ENCODE measurements at places on chromosomes 1 and 21.

GRCh38 chr21:15401331-15401730 is 328.5 kb upstream of the USP25 start:
- no peak for DNase-seq

DNA sequence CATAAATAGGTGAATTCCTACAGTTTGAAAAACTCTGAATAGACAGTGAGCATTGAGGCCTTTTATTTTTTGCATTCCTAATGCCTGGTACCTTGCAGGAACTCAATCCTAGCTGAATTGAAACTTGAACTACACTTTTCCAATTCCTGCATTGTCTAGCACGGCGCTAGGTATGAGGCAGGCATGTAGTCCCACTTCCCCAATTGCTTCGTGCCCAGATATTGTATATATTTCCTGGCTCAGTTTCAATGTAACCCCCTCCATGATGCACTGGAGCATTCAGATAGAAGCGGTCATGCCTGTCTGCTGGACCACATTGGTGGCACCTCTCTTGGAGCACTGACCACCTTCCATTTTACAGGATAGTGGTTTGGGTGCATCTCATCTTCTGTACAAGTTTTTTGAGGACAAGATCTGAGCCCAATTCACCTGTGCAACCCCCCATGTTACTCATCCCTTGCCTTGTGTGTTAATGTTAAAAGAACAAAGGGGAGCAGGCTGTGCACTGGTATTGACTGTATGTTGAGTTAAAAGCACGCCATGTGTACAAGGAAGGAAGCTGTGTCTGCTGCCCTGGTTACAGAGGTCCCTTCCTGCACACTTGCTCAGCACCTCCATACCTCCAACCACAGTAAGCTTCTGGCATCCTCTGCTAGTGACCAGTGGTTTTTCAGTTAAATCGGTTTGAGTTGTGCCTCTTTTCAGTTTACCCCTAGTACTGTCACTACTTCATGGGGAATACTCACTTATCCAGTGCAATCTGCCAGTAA is 10.0 kb upstream of the RAB7B start:
- DNase-seq = no peak

DNA sequence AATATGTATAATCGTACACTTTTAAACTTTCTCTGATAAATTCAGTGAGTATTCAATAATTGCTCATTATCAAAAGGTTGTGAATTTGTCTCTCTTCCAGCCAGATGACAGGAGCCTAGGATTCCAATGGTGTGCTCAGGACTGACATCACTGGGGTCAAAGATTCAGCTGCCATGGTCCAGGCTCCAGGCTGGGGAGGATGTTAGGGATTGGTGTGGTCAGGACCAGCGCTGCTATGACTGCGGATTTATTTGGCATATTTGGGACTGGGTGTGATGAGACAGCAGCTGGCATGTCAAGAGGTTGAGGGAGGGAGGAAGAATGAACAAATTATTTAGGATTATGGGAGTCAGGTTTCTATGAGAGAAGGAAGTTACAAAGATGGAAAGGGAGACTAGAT is 48.2 kb upstream of the ABCA4 start:
- no peak for DNase-seq

DNA sequence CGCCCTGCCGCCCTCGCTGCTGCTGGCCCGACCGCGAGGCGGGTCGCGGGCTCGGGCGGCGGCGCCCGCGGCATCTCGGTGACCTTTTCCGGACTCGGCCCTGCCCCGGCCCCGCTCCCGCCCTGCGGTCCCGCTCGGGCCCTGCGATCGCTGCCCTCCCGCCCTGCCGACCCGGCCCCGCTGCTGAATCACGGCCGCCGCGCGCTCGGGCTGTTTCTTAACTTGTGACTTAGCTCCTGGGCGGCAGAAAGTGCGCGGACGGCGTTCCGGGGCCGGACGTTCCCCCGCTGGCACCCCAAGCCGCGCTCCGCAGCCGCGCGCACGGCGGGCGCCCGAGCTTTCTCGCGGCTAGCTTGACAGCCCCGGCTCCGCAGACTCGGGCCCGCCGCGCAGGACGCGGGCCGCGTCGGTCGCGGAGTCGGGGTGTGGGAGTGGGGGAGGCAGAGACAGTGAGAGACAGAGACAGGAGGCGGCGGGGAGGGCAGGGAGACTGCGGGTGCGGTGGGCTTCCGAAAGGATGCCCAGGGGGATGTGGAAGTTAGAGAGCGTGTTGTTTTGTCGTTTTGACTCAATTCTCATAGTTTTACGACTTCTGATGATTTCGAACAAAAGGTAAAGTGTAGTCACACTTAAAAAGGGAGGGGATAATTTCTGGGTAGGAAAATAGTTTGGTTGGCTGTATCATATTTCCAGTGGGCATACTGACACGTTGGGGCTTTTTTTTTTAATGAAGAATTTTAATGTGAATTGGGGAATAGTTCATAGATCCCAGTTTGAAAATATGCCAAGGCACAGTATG is 49.8 kb downstream of the PRDM2 start:
- DNase-seq = no peak

GRCh38 chr1:215600258-215600792 is 33.2 kb downstream of the KCTD3 start:
- no peak for DNase-seq

GRCh38 chr1:35080171-35080854 is 1.1 kb downstream of the ZMYM1 start:
- no peak for DNase-seq

DNA sequence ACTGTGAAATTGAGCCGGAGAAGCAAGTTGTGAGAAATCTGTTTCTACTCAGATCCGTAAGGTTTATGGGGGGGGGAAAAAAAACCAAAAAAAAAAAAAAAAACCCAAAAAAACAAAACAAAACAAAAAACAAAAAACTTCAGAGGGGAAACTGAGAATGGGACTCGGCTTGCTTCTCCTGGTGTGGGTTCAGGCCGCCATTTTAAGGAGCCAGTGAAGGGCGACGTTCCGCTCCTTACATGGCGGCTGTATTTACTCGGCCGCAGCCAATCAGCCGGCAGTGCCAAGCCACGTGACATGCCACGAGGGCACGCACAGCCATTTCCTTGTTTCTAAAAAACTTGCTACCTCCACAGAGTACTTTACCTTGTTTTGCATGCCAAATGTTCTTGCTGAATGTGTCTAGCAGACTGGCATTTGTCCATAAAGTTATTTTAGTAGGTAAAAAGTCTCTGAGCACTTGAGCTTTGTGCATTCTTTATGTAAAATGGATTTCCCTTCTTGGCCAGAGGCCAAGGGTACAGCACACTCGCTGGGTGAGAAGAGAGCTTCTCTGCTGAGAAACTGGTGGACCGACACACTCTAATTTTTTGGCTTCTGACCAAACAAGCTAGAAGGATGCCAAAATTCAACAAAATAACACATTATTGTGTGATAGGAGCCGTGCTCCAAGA is 101.8 kb downstream of the NFIA start:
- DNase-seq = no peak

DNA sequence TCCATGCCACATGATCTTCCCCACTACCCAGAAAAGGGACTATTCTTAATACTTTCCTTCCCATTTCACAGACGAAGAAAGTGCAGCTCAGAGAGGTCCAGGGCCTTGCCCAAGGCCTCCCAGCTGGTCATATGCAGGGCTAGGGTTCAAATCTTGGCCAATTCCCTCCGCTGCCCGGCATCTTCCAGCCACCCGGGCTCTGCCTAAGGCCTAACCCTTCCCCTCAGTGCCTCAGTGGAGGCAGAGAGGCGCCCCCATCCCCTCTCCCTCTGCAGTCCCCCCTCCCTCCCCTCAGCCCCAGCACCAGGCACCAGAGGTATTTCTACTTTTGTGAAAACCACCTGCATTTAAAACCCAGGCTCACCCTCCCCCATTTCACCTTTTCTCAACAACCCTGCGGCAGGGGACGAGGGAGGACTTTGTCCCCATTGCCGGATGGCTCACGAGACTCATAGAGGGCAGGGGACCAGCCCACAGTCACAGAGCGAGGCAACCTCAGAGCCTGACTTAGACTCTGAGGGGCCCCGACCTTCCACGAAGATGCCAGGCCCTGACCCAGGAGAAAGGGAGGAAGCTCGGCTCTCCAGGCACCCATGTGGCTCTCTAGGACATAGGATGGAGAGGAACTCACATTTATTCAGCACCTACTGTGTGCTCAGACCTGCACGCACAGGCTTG is 12.3 kb downstream of the LAPTM5 start:
- no peak for DNase-seq

GRCh38 chr1:30919025-30919881 is 10.7 kb upstream of the SDC3 start:
- DNase-seq = no peak

GRCh38 chr1:169115891-169116585 is 9.5 kb downstream of the ATP1B1 start:
- DNase-seq = no peak

DNA sequence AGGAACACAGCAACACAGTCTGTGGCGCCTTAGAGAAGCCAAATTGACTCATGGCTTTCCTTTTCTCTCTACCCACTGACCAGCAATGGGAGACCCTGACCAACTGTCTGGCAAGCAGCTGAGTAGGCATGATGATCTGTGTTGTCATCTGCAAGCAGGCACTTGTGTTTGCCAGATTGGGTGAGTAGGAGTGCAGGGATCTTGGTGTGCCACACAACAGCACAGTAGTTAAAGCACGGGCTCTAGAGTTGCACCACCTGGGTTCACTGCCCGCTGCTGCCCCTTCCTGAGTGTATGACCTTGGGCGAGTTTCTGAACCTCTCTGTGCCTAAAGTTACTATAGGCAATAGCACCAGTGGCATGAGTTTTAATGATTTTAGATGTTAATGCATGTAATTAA is 95.7 kb upstream of the CD53 start:
- no peak for DNase-seq

DNA sequence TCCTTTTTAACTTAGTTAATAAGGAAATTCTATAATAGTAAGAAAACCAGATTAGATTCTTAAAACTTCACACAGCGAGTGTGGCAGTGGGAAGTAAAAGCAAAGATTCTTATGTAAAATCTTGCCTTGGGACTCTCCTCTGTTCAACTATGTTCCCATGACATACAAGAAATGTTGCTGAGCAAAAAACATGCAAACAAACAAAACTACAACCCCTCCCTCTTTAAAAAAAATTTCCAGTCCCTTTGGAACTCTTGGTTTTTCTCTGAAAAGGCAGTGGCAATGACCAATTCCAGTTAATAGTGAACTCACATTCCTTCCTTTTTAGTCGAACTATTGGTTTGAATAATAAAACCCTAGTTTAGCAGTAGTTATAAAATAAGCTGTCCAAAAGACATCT is 453.1 kb upstream of the ZRANB2 start:
- DNase-seq = no peak

GRCh38 chr21:14993115-14993514 is 71.7 kb downstream of the NRIP1 start:
- no peak for DNase-seq

- DNase-seq = no peak
Observed at GRCh38 chr1:95380909-95381308, 146.9 kb downstream of the RWDD3 start.

DNA sequence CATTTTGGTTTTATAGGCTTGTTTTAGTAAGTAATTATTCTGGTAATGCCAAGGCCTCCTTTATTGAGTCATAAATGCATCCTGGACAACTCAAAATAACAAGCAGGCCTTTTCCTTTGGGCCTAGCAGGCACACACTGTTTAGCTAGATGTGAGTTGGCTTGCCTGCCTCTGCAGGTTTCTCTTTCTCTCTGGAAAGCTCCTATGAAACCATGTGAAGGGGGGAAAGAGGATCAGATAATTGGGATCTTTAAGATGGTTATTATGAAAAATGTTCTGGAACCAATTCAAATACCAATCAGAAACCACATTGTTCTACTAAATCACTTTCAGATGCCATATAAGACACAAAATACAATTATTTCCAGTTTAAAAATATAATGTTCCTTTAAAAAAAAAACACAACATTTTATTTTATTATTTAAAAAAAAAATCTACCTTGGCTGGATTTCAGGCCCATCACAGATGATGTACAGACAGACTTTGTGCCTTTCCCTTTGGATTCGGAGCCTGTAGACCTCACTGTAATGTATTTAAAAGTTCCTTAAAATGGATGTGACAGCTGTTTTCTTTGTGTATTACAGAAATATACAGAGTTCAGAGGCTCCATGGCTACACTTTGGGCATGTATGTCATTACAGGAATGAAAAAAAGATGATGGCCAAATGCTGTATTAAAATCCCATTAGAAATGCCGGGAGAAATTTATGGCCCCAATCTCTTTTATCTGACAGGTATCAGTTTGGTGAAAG is 80.2 kb downstream of the NTMT2 start:
- DNase-seq = no peak

DNA sequence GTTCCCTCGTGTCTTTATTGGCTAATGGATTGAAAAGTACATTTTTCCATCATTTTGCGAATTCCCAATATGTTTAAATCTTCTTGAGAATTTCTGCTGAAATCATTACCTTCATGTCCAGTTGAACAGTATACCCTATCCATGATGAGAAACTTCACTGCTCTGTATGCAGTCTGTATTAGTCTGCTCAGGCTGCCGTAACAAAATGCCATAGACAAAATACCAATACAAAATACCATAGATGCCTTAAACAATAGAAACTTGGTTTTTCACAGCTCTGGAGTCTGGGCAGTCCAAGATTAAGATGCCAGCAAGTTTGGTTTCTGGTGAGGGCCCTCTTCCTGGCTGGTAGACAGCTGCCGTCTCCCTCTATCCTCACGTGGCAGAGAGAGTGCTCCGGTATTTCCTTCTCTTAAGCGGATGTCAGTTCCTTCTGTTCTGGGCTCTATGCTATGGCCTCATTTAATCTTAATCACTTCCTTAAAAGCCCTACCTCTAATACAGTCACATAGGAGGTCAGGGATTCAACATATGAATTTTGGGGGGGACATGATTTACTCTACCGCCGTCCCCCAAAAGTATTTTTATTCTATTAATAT is 27.0 kb downstream of the CXADR start:
- DNase-seq = no peak

DNA sequence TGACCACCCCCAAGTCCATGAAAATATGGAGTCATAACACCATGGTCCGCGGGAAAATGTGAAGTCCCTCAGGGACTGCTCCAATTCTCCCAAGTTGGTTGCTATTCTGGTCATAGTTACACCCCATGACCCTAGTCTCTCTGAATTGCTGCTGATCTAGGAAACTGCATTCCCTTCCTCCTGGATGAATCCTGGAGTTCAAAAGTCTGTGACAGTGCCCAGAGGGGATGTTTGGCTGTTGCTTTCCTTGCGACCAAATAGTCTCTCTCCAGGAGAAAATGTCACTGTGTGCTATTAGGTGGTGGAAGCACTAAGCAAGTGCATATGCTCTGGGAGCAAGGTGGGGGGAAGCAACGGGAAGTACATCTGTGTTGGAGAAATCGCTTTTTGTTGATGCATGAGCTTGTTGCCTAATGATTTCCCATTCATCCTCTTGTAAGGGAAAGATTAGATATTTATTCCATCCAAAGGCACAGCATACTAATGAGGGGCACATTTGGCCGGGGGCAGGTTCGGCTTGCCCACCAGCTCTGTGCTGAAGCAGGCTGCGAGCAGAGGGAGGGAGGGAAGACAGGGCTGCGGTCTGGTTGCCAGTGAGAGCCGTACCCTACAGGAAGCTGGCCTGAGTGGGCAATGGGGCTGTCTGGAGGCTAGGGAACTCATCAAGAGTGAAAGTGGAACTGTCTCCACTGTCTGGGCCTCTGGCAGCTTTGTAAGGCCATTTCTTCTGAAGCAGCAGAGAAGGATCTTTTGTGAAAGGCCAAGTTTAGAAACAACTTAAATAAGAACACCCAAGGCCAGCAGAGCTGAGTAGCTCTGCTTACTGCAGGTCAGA is 27.2 kb downstream of the SYT6 start:
- no peak for DNase-seq
